GM12865 (cell line): ENCODE measurements at places on chromosomes 11 and 22.

GRCh38 chr22:47233316-47234243 is 471.1 kb downstream of the TBC1D22A start:
- DNase-seq, result no peak

- DNase-seq, result no peak
Observed at GRCh38 chr11:114185436-114185835, 110.8 kb upstream of the NNMT start.

DNA sequence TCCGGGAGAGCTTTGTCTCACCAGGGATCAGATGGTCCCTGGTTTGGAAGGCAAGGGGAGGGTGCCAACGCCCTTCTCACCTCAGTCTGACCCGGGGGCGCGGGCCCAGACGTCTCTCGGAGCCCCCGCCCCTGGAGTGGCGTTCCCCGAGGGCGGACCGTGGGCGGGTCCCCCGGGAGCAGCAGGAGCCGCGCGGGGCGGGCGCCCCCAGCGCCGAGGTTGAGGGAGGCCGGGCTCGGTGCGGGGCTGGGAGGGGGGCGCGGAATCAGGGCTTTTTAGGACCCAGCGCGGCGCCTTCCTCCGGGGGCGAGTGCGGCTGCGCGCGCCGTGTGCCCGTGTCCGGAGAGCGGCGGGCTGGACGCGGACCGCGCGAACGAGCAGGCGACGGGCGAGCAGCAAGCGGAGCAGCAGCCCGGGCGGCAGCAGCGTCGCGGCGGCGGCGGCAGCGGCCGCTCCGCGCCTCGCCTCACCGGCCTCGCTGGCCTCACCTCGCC is at the start of gene KCNC1:
Gene KCNC1, plus strand, starts transcription at position 364 of the 494 bp plus-strand sequence. CDS start 1,222 bp downstream, outside the sequence.
- DNase-seq, result peak; percentile 15

DNA sequence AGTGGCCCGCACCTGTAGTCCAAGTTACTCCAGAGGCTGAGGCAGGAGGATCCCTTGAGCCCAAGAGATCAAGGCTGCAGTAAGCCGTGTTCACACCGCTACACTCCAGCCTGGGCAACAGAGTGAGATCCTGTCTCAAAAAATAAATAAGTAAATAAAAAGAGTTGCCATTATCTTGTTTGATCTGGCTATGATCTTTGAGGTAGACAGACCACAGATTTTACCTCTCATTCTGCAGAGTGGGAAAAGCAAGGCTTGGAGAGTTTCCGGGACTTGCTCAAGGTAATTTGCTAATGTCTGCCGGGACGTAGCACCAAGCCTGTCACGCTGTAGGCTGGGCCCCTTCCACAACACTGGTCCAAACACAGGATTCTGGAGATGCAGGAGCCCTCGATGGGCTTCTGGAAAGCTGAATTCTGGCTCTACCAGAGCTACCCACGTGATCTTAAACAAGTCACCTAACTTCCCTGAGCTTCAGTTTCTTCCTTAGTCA is 6.8 kb downstream of the GRAP2 start:
- no peak for DNase-seq

- no peak for DNase-seq
Observed at GRCh38 chr11:57501953-57502352, 13.5 kb downstream of the SLC43A1 start.

DNA sequence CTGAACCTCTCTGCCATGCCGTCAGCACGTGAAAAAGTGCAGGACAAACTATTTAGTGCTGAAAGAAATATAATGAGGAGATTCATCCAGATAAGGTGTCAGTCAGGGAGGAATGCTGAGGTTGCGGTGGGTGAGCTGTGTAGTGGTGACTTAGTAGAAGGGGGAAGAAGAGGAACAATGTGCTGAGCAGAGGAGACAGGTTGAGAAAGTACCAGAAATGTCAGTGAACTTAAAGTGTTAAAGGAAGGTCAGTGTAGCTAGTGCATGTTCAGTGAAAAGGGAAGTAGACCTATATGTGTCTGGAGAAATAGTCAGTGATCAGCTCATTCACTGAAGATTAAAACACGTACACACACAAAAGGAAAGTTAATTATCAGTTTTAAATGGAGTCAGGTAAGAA is 237.6 kb upstream of the CCDC179 start:
- no peak for DNase-seq

DNA sequence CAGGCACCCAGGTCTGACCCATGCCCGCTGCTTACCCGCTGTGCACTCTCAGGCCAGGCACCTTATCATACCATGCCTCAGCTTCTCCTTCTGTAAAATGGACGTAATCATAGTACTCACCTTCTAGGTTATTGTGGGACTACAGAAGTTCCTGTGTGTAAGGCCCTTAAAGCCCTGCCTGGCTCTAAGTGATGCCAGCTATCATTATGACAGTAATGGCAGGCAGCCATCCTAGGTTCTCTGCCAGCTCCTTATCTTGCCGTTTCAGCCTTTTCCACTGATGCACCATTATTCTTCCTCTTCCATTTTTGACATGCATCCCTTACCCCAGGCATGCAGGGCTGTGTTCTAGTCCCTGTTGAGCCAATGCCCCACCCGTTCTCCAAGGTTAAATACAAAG is 57.9 kb downstream of the DBX1 start:
- no peak for DNase-seq

- no peak for DNase-seq
Observed at GRCh38 chr22:44740307-44740706, 12.1 kb upstream of the ARHGAP8 start.

GRCh38 chr11:130383344-130384211 is 44.8 kb downstream of the ADAMTS8 start:
- DNase-seq, result no peak

GRCh38 chr11:113847111-113847510 is 28.3 kb downstream of the USP28 start:
- DNase-seq, result no peak
